ENCODE measurements at places on chromosomes 6 and 20.

GRCh38 chr20:30811885-30812671 lies 445.4 kb upstream of the DEFB115 start:
- no peak for DNase-seq

DNA sequence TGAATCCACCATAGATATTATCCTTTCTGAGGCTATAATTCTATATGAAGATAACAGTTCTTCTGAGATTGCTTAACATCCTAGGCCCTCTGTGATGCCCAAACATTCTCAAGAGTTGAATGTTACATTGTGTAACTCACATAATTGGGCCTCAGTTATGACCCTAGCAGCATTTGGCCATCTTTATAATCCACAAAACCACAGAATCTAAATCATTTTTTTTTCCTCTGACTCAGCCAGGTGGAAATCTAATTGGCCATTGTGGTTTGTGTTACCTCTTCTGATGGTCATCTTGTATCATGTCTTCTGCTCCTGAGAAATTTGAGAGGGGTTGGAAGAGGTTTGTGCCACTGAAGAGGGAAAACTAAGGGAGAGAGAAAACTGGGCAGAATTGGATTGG lies 99.5 kb downstream of the LINC00237 start:
- DNase-seq = no peak

DNA sequence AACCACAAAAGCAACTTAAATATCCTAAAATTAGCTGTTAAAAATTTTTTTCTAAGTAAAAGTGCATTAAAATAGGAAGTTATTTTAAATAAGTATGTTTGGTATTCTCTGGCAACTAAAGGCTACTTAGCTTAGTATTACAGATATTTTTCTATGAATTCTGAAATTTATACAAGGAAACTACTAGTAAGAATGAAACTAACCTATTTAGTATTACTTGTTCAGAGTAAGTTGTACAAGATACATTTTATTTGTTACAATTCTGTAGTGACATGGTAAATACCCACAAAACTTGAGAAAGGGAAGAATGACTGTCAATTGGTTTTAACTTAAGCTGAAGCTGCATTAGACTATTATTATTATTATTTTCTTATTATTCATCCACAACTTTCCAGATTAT lies 6.5 kb downstream of the PHIP start:
- no peak for DNase-seq

DNA sequence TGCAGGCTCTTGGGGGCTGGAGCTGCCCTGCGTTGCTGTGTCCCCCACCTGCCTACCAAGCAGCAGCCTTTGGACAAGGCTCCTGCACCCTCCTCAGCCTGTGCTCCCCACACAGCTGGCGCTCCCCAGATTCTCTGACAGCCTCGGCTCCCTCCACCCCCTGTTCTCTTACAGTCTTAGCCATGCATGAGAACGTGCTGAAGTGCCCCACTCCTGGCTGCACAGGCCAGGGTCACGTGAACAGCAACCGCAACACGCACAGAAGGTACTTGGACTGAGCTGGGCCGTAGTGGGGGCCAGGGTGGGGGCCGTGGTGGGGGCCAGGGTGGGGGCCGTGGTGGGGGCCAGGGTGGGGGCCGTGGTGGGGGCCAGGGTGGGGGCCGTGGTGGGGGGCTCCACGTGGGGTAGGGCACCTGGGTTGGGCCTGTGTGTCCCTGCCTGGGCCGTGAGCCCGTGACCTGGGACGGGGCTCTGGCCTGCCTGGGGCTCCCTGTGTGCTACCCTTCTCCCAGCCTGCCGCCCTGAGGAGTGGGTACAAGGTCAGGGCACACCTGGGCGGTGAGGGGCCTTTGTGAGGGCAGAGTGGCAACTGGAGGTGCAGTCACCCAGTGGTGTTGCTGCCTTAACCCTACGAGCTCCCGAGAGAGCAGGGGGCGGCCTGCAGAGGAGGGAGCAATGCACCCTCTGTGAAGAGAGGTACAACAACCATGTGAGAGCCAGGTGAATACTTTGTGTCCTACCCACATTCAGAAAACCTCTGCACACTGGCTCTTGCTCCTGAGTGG lies 43.5 kb upstream of the PCMTD2 start:
- DNase-seq = no peak

- DNase-seq = no peak
Observed at GRCh38 chr20:5003626-5004025, 2.3 kb upstream of the SLC23A2 start.

- DNase-seq = no peak
Observed at GRCh38 chr6:5401845-5402738, 140.8 kb downstream of the FARS2 start.

DNA sequence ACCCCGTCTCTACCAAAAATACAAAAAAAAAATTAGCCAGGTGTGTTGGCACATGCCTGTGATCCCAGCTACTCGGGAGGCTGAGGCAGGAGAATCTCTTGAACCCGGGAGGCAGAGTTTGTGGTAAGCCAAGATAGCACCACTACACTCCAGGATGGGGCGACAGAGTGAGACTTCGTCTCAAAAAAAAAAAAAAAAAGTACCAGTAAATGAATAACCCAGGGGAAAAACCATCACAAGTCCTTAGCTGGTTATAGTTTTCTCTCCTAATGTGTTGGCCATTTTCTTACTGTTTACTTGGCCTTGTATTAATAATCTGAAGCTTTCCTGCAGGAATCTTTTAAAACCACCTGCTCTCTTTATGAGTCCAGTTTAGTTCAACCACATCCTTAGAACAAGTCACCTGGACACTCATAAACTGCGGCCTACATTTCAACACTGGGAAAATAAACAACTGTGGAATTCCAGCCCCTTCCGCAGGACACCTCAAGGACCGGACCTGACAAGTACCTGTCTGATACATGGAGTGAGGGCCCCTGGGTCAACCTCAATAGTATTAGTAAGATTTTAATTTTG lies 102.6 kb downstream of the ATP9A start:
- no peak for DNase-seq

- no peak for DNase-seq
Observed at GRCh38 chr20:10745790-10746189, 72.0 kb upstream of the JAG1 start.

- no peak for DNase-seq
Observed at GRCh38 chr6:53315086-53315724, 33.5 kb downstream of the ELOVL5 start.

- no peak for DNase-seq
Observed at GRCh38 chr6:164812706-164813105, 496.7 kb downstream of the C6orf118 start.

DNA sequence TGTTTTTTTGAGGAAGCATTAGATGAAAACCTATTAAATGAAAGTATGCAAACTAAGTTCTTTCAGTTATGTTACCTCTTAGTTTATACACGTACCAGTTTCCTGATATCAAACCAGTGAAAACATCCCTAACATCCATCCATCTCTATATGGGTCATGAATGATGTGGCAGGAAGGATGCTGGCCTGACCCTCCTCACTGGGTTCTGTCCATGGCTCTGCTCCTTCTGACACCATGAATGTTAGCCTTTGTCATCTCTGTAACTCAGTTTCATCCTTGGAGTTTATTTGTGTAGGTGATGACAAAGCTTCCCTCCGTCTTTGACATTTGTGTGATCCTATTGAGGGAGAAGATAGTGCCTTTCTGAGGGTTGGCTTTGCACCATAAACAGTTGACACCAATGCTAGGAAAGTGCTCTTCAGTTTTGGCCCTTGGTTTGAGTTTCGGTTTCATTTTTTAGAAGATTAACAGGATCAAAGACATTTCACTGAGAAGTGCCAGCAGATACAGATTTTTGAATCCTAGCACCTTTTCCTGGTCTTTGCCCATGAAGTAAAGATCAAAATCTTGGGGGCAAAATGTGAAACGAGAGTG lies 72.0 kb upstream of the SCGN start:
- peak; percentile 12 for DNase-seq

DNA sequence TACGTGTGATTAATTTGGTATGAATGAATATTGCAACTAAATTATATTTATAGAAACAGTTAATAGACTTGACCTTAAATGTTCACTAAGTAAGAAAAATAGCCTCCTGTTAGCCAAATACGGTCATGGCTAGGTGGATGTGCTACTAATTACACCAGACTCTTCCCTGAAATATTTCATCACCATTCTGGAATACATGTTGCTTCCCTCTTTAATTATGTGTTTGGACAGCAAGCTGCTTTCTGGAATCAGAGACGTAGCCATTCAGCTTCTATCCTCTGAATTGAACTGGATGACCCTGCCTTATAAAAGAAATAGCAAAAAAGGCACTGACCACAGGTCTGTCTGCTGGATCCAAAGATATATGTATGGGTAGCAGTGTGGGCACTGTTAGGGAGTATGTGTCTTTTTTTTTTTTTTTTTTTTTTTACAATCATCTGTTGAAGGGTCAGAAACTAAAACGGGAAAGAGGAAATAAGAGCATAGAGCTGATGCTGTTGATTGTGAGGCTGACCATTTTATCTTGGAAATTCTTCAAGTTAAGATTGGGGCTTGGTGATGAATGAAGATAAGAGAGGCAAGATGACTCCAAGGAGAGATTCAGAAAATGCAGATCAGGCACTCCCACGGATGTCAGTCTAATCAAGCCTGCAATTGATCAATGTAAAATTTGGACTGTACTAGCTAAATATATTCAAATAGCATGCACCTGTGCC lies 283.2 kb upstream of the HSF2 start:
- DNase-seq = no peak

- no peak for DNase-seq
Observed at GRCh38 chr6:11552442-11552841, 14.9 kb downstream of the TMEM170B start.

- DNase-seq = no peak
Observed at GRCh38 chr20:17327185-17328148, 100.6 kb downstream of the PCSK2 start.

DNA sequence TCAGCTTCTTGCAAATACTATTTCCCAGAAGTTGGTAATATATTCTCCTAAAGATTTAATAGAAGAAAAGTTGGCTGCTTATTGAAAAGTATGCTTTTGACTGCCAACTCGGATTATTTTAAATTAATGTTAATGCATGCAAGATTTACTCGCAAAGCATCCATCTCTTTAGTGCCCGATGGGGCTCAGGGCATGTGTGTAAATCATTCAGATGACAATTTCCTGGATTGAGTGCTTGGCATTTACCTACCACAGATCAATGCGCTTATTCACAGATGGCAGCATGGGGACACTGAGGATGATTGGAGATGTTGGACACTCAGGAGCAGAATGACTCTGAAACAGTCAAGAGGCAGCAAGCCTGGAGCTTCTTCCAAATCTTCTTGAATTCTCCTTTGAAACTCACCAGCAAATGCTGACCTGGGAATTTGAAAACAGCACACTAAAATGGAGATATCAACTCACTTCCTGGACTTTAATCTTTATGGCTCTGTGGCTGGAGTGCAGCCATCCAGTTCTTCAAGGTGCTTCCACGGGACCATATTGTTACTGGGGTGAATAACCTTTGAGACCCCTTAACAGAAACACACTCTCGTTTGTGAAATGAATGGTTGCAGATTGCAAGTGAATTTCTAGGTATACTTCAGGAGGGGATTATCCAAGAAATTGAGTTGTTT lies 34.1 kb upstream of the TIAM2 start:
- DNase-seq = no peak

GRCh38 chr6:84123186-84123585 lies 89.6 kb downstream of the MRAP2 start:
- DNase-seq = no peak

- DNase-seq = no peak
Observed at GRCh38 chr6:15148356-15148946, 97.4 kb upstream of the JARID2 start.

GRCh38 chr6:31125162-31125561 lies 4.9 kb upstream of the CDSN start:
- DNase-seq = no peak

- DNase-seq = no peak
Observed at GRCh38 chr6:163165922-163166321, 248.6 kb upstream of the QKI start.

DNA sequence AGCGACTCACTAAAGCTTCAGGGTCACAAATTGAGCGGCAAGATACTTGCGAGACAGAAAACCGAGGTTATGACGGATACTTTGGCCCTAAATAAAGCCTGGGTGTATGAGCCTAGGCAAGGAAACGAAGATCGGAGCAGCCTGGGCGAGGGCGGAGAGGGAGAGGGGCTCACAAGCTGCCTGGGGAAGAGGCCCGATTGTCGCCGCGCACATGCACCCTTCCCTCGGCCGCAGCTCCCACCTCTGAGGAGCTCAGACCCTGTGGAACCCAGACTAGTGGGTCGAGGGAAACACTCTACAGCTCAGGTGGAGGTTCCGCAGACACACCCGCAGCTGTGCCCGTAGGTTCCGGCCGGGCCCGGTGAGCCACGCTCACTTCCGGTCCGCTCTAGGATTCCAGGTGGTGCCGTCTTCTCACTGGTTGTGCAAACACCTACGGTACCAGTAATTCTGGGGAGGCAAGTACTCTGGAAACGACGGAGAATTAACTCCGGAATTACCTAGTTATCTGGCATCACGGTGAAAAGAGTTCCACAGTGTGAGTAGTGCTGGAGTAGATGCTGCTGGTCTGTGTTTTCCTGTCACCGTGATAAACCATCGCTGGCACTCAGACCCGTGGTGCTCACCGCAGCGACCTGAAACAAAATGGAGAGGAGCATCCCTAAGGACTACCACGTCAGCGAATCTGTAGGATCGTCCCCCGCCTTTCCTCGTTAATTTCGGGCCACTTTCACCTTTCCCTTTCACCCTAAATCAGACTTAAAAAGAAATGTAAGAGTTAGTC lies 61.5 kb downstream of the GPX5 start:
- DNase-seq = peak; percentile 52

- no peak for DNase-seq
Observed at GRCh38 chr20:51543422-51543788, 886 bp upstream of the NFATC2 start.

- DNase-seq = no peak
Observed at GRCh38 chr6:87282743-87283142, 39.6 kb upstream of the SMIM8 start.

DNA sequence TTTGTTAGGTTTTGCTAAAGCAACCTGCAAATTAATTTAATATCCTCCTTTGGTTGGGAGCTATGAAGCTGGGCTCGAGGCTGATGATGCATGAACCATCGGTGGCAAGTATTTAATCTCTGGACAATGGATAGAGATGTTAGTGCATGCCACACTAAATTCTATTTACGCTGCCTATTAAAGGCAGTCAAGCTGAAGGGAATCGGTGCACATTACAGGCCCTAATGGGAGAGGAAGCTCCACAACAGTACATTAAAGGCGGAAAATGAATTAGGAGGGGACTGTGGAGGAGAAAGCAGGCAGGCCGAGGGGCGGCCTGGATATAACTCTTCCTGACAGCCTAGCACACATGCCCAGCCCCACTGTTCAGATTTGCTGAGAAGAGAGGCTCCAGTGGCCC lies 132.4 kb upstream of the MAFB start:
- no peak for DNase-seq

DNA sequence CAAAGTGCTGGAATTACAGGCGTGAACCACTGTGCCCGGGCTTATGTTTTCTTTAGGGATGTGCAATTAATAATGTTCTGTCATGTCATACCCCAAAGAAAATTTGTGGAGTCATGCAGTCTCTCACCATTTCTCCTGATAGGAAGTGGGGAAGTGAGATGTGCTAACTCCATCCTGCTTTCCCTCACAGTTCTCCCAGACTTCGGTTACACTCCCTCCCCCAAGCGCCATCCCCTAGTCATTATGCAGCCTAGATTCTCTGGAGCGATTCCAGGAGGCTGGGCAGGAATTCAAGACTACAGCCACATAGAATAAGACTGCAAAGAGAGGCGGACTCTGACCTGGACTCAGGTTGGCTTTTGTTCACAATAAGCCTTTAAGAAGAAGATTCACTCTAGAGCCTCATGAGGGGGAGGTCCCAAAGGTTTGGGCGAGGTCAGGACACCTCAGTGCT lies 271.4 kb downstream of the ALDH8A1 start:
- no peak for DNase-seq

All from CD4-positive, alpha-beta memory T cell (primary cell).